ENCODE measurements at places on chromosomes 13 and 19. TPM values are rescaled to one million over a fixed set of nuclear protein-coding genes. Genes with fewer than 3 reads are reported as not detected.

DNA sequence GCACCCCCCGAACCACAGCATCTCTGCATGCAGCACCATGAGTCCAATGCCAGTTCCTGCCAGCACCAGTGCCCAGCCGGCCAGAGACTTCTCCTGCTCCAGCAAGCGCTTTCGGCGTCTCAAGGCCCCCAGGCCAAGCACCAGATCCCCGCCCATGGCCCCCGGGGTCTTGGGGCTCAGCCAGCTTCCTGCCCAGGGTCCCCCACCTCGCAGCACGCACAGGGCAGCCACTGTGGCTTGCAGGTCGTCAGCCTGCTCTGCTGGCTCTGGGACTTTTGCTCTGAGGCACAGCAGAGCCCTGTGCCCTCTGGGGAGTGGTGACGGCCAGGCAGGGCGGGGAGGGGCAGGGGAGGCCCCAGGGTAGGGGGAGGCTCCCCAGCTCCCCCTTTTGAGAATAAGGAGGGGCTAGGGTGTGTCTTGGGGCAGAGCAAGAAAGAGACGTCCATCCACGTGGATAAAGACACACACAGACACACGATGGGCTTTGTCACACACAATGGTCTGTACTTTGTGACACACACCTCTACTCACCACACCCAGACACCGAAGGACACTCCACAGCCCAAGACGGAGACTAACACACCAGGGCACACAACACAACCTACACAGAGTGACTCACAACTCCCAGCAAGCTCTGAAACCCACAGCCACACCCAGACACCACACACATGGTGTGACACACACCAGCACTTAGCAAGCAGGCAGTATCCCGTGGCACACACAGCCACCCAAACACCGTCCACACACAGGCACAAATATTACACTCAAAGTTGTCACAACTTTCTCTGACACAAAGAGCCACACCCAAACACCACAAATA, at the start of gene KCNN4:
Gene KCNN4 (minus strand): TSS at position 268 of the 820 bp plus-strand sequence. CDS start 112 bp downstream, at position 156.
- no peak for DNase-seq

GRCh38 chr19:6963937-6964336, 57.3 kb downstream of the MBD3L2B start:
- DNase-seq: no peak

DNA sequence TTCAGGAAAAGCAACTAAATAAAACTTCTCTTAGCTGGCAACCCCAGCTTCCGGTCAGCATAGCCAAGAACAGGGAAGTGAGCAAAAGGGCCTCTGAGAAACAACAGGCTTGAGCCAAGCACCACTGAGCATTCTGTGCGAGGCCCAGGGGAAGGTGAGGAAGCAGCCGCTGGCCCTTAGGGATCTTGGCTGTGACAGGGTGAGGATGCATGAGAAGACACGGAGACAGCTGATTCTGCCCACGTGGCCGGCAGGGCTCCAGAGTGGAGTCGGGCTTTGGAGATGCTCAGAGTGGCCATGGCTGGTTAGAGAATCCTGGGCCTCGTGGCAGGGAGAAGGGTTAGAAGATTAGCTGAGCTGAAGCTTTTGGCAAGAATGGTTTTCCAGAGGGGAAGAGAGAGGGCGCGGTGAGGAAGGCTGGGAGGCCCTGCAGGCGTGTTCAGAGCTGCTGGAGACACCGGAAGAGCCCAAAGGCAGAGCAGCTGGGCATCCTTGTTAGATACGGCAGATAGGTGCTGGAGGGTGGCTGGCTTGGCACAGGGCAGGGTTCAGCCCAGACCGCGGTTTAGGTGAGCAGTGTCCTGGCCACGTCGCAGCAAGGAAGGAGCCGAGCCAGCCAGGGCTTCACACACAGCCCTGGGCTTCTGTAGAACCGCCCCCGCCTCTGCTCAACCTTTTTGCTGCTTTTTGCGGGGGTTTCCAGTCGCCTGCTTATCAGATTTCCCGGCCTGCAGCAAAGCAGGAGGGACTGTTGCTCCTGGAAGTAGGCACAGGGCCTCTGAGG, 17.3 kb downstream of the UPF1 start:
- no peak for DNase-seq

The ZNF728 gene
- not detected for polyA plus RNA-seq

DNA sequence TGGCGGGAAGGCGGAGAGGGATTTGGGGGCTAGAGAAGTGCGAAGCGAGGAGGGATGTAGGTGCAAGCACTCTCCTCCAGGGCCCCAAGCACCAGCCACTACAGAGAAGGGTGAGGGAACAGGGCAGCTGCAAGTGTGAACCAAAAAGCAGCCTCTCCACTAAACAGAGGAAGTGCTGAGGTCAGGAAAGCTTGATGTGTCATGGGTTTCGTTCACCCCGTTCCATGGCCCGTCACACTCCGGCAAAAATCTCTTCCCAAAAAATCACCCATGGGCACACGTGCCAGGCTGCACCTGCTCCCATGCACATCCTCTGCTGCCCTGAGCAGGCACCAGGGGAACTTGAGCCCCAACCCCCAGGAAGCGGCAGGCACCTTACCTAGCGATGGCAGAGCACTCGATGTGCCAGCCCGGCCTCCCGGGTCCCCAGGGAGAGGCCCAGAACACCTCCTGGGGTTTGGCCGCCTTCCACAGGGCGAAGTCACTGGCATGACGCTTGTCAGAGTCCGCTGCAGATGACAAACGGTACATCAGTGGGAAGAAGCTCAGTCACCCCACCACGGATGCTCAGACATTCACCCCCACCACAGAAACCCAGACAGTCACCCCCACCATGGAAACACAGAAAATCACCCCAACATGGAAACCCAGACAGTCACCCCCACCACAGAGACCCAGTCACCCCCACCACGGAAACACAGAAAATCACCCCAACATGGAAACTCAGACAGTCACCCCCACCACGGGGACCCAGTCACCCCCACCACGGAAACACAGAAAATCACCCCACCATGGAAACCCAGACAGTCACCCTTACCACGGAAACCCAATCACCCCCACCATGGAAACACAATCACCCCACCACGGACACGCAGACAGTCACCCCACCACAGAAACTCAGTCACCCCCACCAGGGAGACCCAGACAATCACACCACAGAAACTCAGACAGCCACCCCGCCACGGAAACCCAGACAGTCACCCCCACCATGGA, 29.0 kb downstream of the CARS2 start:
- no peak for DNase-seq

The LRCH1 gene
- polyA plus RNA-seq: 34.1 TPM

The CRLF1 gene
- 2.6 TPM for polyA plus RNA-seq

The IRGC gene
- polyA plus RNA-seq: not detected

The ZNF383 gene
- 11.4 TPM for polyA plus RNA-seq

- DNase-seq: no peak
Observed at GRCh38 chr19:6654347-6655310, 15.3 kb downstream of the TNFSF14 start.

Data from renal cortex interstitium (tissue), 15 donors.